ENCODE measurements at places on chromosomes 7 and 10.

- DNase-seq, result no peak
These were observed 876.2 kb upstream of the AUTS2 start for GRCh38 chr7:68722044-68722443.

- no peak for DNase-seq
These were observed 29.6 kb upstream of the VSIR start for GRCh38 chr10:71802715-71803488.

DNA sequence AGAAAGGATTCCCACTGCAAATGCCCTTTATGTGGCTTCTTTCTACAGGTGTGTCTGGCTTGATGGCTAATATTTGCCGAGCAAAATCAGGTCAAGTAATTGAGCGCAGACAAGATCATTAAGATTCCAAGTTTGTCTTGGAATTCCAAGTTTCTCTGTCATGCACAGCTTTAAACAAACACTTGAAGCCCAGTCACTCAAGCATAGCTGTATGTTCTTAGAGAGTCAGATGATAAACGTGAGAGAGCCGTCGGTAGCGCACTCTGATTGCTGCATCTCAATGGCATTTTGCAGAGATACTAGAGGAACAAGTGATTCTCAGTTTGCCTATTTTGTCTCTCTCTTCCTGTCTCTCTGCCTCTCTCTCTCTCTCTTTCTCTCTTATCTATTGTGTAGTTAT lies 658 bp downstream of the DMBT1 start:
- no peak for DNase-seq

DNA sequence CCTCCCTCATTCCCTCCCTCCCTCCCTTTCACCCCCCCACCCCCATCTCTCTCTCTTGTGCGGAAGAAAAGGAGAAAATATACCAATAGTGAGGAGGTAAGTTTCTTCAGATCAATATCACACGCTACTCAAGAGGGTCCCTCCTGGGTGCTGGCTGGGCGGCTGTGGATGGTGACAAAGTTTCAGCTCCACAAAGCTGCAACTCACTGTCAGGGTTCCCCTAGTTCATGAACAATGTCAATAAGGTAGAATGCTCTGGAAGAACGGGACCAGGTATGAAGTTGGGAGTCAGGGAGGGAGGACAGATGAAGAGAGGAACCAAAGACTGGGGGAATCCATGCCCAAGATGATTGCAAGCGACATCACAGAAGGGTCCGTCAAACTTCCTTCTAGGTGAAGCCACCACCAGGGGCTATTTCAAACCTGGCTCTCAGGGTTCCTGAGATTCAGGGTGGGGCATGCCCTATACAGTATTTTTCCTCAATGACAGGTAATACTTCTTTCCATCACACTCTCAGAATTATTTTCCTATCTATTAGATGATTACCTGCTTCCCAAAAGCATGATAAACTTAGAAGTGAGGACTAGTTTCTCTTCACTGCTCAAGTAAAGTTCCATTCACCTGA lies 1.4 kb upstream of the PDE1C start:
- no peak for DNase-seq

GRCh38 chr10:36362257-36362656 lies 720.2 kb upstream of the FZD8 start:
- no peak for DNase-seq

DNA sequence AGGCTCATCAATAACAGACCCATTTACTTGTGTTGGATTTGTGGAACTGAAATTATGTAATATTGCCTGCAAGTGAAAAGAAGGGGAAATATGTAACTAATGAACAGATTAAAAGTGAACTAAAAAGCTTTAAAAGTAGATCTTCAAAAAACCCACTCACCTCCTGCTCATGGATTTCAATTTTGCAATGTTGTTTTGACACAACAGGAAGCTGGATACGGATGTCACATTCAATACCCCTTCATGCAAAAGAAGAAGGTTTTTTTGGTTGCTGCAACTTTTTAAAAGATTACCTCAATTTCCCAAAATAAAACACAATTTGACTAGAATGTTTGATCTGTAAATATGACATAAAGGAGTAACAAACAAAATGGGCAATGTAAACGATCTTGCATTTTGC lies 3.3 kb downstream of the MKI67 start:
- no peak for DNase-seq

GRCh38 chr7:86963599-86964230 lies 95.7 kb downstream of the ELAPOR2 start:
- DNase-seq, result no peak

DNA sequence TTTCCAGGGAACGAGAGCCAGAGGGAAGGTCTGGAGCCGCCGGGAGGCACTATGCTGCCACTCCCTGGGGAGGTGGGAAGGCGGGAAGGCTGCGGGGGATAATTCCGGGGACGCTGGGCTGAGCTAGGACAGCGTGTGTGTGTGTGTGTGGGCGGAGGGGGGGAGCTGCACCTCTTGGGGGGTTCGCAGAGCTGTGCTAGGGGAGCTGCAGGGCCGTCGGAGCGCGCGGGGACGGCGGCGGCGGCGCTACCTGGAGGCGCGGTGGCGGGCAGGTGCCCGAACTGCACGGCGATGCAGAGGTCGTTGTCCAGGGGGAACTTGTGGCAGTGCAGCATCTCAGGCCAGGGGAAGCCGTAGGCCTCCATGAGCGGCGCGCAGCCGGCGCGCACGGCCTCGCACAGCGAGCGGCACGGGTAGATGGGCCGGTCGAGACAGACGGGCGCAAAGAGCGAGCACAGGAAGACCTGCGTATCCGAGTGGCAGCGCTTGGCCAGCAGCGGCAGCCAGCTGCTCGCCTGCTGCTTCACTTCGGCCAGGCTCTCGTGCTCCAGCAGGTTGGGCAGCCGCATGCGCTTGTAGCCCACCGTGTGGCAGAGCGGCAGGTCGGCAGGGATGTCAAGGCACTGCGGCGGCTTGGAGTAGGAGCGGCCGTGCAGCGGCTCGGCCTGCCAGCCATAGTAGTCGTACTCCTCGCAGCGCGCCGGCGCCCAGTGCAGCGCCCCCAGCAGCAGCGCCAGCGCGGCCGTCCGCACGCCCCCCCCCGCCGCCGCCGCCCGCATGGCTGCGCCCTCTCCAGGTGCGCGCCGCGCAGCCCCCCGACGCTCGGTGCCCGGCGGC lies 526 bp downstream of the SFRP5 start:
- no peak for DNase-seq

GRCh38 chr10:91038971-91039370 lies 118.1 kb upstream of the ANKRD1 start:
- DNase-seq, result no peak

DNA sequence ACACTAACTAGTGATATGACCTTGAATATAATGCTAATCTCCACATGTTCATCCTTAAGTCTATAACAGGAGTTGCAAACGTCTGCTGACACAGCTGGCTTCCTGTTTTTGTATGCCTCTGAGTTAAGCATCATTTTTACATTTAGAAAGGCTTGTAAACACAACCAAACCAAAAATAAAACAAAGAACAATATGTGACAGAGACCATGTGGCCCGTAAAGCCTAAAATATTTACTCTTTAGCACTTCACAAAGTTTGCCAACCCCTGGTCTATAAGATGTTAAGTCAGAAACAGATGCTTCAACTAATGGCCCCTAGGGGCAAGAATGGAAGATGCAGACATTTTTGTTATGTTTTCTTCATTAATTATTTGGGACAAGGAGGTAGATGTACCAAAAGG lies 109.3 kb downstream of the CPEB3 start:
- no peak for DNase-seq

DNA sequence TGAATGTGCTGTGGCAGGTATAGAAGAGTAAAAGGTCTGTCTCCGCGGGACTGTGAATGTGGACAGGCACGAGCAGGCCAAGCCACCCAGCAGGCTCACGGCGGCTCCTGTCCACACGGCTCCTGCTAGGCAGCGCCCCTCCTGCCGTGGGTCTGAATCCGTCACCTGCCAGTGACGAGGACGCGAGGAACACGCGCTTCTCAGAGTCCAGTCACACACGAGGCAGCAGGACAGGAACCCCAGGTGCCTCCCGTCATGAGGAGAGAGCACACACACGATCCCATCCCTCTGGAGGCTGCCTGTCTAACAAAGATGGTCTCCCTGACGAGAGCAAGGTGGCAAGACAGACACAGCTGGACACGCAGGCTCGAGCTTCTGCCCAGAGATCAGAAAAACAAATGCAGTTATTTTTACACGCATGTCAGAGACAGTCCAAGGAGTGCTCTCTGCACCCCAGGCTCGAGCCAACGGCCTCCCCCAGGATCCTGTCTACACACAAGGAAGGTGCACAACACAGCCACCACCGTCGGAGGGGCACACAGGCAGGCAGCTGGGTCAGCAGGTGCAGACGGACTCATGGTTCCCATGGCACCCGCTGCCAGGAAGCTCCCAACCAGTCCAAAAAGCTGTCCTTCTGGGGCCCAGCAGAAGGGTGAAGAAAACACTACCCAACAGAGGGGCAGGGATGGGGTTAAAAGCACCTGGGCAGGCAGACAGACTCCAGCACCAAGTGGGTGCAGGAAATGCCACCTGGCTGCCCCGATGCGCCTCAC lies 103.2 kb downstream of the MAD1L1 start:
- no peak for DNase-seq

DNA sequence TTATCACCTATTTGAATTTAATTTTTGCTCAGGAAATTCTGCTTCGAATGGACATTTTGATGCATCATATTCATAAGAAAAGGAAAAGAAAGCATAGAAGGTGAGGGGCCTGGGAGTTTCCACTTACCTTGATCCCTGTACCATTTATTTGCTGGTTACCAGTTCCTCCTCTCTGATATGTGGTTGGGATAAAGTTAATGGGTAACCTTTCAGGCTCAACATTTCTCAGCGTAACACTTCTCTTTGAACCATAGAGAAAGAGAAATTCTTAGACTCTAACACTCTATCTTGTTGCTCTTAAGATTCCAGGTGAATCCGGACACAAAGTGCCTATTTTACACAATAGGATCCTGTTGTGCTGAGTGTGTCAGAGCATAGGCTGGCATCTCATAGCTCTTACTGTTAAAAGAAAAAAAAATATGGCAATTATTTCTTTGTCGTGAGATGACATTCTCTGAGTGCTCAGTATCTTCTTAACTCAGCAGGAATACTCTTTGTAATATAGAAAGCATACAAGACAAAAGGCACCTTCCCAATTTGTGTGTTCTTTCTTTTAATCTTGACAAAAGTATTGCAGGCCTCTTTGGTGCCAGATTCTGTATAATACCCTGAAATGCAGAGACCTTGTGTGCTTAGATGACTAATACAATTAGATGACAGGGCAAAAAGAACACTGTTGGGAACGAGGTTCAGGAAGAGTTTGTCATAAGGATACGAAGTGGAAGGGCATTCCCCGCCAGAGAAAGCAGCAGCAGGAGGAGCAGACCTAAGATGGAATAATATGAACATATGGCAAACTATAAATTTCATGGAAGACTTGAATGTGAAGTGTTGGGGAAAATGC lies 689.6 kb downstream of the NRG3 start:
- no peak for DNase-seq

GRCh38 chr10:83636826-83637225 lies 502.5 kb upstream of the GHITM start:
- DNase-seq, result no peak

DNA sequence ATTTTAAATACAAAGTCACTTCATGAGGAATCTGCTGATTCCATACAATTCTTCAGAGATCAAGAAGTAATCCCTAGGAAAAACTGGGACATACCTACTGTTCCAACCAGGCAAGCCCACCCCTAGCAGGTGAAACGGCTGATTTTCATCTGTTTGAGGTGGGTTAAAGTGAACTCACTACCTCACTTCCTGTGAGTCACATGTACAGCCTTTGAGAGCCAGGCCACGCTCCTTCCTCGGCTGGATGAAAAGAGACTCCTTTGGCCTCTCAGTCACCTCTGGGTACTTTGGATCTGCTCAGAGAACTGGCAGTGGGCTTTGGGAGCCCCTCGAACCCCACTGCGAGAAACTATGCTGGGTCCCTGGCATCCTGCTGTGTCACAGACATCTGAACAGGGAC lies 68.2 kb downstream of the CHST15 start:
- DNase-seq, result no peak

Measured in stimulated activated CD4-positive, alpha-beta T cell treated with anti-CD3 and anti-CD28 coated beads, Interleukin-12 subunit alpha, Interleukin-12 subunit beta, amount 100 ng/mL, for 48 hours (primary cell).